ENCODE measurements at places on chromosomes 6 and 20.
A peak's percentile ranks its signal among the peaks of the same experiment; 100 is the strongest.

GRCh38 chr6:81485395-81485794 lies 267.1 kb downstream of the TENT5A start:
- DNase-seq: no peak

DNA sequence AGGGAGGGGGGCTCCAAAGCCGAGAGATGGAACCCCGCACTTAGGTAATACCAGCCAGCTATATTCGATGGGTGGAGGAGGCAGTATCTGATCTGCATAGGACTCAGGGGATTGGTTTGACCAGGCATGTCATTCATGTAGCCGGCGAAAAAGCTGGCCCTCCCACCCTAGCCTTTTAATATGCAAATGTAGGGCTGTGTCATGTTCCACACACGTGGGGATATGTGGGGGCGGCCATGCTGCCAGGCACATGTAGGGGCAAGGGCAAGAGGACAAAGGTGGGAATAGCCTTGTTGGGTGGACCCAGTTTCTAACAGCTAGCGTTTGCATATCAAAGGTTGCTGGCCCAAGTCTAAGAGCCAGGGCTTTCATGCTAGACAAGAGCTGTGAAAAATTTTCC lies 39.1 kb upstream of the DDR1 start:
- DNase-seq: no peak

- DNase-seq: peak; percentile 42
Observed at GRCh38 chr6:125363039-125363823, 61.5 kb upstream of the HDDC2 start.

DNA sequence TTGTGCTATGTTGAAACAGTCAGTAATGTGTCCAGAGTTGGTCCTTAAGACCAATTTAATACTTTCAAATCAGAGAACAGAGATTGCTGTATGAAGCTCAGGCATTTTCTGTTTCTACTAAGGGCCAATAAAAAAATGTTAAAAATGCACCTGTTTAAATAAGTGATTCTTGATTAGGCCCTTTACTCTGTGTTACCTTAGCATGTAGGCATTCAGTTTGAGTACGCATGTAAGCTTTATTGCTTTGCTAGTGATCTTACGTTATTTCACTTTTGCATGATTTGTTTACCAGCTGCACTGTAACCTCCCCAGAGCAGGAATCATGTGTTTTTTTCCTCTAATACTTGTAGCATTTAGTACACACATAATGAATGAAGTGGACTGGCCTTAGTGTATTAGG lies 61.0 kb downstream of the AFG1L start:
- DNase-seq: no peak

GRCh38 chr20:10671221-10671918 lies 2.4 kb downstream of the JAG1 start:
- DNase-seq: peak; percentile 94

Measured in IMR-90 (cell line).